Activated T-helper 1 cell treated with anti-CD3 and anti-CD28 coated beads, Interleukin-2, amount 50 U/mL, for 16 hours (primary cell): ENCODE measurements at places on chromosomes 4 and X.
A peak's percentile ranks its signal among the peaks of the same experiment; 100 is the strongest.

DNA sequence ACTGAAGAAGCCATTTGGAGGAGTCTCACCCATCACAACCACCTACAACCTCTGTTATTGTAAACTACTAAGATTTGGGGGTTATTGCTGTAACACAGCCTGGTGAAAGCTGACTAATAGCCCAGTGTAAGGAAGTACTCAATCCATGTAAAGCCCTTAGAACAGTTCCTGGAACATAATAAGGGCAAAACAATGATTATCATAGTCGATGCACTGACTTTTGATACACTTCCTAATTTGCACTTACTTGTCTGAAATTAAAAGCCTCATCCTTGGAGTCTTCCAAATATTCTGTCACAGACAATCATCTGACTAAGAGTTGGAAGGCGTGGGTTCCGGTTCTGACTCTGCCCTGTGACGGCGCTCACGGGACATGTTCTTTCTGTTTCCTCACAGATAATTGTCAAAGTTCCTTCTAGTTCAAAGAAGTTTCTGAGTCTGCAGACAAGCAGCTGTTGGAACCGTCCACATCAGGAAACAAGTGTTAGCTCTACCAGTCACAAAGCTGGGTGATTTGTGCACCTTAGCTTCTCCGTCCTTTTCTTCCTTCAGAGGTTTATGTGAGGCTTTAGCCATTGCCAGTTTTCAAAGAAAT is 33.4 kb upstream of the RASGEF1B start:
- DNase-seq, result peak; percentile 32

- no peak for DNase-seq
Measured at GRCh38 chr4:8255698-8256441, 13.7 kb upstream of the HTRA3 start.

GRCh38 chrX:40147971-40148370 is 50.2 kb upstream of the BCOR start:
- no peak for DNase-seq

- peak; percentile 9 for DNase-seq
Measured at GRCh38 chrX:48540028-48540375, 488 bp downstream of the TBC1D25 start.

DNA sequence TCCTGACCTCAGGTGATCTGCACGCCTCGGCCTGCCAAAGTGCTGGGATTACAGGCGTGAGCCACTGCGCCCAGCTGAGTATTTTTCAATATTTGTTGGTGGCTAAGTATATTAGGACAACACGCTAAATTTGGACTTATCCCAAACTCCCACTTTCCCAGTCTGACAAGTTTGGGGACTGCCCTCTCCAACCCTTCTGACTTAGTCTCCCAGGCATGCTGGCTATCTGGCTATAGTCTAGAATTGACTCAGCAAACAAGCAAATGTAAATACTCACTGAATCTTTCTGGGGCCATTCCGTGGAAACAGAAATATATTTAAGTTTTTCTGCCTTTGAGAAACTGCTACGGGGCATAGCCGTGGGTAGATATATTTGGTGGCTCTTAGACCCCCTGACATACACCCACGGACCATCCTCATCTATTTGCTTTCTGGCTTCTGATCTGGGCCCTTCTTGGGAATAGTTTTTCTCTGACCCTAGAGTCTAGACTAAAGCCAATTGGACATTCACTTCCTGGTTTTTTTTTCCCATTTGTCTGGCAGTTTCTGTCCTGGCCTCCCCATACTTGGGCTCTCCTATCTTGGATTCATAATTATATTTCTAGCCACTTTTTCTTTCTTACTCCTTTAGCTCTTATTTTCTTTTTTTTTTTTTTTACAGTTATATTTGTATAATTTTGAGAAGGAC is 11.3 kb upstream of the DOCK11 start:
- no peak for DNase-seq

DNA sequence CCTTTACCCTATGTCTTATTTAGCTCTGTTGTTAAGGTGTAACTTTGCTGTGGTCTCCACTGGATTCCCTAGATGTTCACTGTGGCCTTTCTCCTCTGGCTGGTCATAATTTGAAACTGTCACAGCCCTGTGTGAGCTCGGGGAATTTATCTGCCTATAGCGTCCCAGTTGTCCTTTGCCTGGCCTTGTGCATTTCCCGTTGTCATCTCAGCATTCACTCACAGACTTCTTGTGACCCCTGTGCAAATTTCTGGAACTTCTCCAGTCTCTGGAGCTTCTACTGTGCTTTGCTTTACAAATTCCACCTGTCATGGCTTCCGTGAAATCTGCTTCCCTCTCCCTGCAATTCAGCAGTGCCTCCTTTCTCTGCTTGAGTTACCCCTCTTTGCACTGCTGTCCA is 106.7 kb downstream of the WWC2 start:
- DNase-seq, result no peak

GRCh38 chrX:28312965-28313364 is 274.3 kb upstream of the IL1RAPL1 start:
- no peak for DNase-seq
